ENCODE measurements at places on chromosomes 1 and 21. TPM values are rescaled to one million over a fixed set of nuclear protein-coding genes. Genes with fewer than 3 reads are reported as not detected.

The FCGR3A gene
- total RNA-seq, result 11.1 TPM

The RIMKLA gene
- total RNA-seq, result 25.4 TPM

The H6PD gene
- 9.5 TPM for total RNA-seq

The ZNF436 gene
- 67.1 TPM for total RNA-seq

The CDK18 gene
- total RNA-seq, result 3.0 TPM

The TACSTD2 gene
- 0.23 TPM for total RNA-seq

The ACTL8 gene
- total RNA-seq, result 0.23 TPM

The MFN2 gene
- total RNA-seq, result 59.7 TPM

The PLCH2 gene
- total RNA-seq, result 16.1 TPM

The FAM20B gene
- total RNA-seq, result 58.8 TPM

Measured in diencephalon (tissue), 1 donor.